Stimulated activated CD8-positive, alpha-beta memory T cell treated with anti-CD3 and anti-CD28 coated beads, Interleukin-4, amount 100 ng/mL, for 1 hour (primary cell): ENCODE measurements at places on chromosomes 5 and 9.

- DNase-seq, result no peak
Observed at GRCh38 chr5:7394889-7395431, 978 bp upstream of the ADCY2 start.

DNA sequence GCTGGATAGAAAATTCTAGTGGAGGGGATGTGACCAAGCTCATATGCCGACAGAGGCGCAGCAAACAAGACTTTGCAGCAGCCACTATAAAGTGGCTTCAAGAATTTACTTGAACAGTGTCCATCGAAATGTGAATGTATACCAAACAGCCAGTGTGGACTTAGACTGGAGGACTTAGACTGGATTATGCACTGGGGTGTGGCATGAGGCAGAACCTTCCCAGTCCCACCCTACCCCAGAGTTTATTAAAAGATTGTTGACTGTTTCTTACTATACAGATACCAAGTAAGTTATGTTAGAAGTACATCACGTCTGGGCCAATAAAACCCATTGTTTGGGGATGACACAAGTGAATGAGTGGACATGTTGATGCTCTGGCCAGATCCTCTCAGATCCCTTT is 561.3 kb upstream of the KLF4 start:
- DNase-seq, result no peak

GRCh38 chr5:129399069-129399468 is 61.0 kb upstream of the ADAMTS19 start:
- DNase-seq, result no peak

GRCh38 chr5:140117523-140117922 is 3.6 kb downstream of the PURA start:
- DNase-seq, result no peak

- no peak for DNase-seq
Observed at GRCh38 chr9:107896544-107896943, 407.0 kb upstream of the KLF4 start.

GRCh38 chr5:4553978-4554377 is 586.2 kb upstream of the ADAMTS16 start:
- no peak for DNase-seq

DNA sequence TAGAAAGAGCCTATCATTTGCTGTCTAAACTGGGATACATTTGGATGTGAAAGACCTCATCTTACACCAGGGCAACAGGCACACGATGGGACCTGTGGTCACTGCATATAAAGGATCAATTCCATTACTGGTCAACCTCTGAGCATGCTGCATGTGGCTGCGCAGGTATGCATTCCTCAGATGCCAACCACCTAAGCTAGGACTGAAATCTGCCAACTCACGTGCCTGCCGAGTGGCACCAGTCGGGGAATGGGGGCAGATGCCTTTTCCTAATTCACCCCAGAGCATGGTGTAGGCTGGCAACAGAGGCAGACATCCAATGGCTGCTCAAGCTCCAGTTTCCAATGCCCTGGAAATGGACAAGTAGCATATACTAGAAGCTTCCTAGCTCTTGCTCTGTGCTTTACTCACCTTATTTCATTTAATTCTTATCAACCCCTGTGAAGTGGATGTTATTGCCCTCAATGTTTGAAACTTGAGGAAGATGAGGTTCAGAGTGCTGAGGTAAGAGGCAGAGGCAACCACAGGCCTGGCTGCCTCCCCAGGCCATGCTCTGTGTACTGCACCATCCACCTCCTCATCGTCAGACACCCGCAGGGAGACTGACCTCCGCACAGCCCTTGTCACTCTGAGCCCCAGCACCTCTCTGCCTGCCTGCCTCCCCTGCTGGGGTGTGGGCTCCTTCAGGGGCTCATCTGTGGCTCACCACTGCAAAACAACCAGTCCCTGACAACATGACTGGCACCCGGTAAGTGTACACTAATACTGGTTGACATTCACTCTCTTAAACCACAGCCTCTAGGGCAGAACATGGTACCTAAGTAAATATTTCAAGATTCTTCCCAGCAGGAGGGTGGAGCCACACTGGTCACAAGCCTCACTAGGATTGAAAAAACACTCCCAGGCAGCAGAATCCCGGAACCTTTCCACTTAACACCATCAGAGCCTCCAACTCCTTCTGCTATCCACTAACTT is 228.5 kb downstream of the CRB2 start:
- no peak for DNase-seq

GRCh38 chr5:2432076-2432920 is 319.2 kb downstream of the IRX2 start:
- no peak for DNase-seq

DNA sequence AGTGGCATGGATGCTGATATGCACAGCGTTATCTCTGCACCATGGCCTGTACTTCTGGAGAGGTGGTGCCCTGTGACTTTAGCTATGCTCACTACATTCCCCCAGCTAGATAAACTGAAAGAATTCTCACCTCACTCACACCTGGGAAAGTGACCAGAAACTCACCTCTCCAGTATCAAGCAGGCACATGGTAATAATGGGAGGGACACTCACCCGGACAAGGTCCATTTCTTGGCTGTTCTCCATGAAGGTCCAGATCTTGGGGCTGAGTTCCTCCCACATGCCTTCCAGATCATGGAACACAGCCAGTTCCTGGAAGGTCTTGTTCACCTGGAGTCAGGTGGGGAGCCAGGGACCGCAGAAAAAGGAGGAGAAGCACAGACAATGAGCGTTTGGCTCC is 72.8 kb downstream of the NIPSNAP3B start:
- DNase-seq, result no peak

DNA sequence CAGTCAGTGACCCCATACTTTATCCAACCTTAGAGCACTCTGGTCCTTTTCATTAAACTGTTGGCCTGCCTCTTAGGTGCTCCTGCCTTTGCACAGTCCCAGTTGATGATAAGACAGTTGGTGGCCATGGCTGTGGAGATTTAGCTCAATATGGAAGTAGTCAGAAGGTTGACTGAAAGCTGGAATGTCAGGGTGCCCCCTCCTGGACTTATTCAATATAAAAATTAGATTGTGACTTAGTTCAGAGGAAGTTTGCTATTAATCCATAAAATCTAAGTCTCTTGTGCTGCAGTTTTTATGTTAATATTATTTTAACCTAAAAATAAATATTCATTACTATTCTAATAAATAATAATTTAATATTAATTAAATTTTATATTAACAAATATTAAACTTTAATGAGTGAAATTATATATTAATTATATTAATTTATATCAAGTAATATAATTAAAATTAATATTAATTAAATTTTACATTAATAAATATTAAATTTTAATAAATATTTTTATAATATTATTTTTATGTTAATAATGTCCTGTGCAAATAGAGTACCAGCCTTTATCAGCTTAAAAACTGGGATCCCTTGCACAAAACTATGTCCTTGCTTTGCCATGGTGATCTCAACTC is 77.7 kb upstream of the ADAMTSL1 start:
- no peak for DNase-seq

DNA sequence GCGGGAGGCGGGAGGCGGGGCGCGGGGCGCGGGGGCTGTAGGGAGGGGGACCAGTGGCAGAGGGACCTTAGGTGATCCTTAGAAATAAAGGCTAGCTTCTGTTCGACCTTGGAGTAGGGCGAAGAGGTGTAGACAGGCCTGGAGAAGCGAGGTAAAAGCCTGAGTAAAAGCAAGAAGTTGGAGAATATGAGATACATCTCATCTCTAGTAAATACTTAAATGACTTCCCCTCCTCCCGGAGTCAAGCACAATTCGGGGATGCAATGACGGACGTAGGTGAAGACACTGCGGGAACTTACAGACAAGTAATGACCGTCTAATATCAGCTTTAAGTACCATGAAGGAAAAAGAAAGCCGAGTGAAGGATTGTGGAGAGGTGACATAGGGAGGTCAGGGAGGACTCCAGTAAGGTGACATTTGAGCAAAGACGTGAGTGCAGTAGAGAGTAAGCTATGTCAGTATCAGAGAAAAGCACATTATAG is 466 bp downstream of the SMC2 start:
- no peak for DNase-seq

DNA sequence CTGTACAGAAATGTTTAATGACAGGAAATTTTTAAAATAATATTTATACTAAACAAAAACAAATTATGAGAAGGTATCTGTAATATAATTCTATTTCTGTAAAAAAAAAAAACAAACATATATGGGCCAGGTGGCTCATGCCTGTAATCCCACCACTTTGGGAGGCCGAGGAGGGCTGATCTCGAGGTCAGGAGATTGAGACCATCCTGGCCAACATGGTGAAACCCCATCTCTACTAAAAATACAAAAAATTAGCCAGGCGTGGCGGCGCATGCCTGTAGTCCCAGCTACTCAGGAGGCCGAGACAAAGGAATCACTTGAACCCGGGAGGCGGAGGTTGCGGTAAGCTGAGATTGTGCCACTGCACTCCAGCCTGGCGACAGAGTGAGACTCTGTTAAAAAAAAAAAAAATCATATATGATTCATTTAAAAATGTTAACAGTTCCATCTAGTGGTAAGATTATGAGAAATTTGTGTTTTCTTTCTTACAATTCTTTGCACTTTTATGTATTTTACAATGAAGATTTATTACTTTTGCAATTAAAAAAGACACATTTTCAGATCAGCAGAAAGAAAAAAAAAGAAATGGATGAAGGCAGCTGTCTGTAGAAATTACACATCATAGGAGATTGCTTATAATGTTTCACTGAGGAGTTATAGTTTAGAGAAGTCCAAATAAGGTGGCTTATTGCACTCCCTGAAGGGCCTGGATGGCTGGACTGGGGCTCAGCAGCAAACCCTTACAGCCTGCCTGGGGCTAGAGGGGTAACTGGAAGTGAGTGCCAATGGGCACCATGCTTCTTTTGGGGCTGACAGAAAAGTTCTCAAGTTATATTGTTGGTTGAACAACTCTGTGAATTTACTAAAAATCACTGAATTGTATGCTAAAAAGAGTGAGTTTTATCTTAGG is 20.3 kb downstream of the C9orf153 start:
- no peak for DNase-seq

GRCh38 chr5:168611165-168611564 is 32.0 kb upstream of the PANK3 start:
- no peak for DNase-seq

DNA sequence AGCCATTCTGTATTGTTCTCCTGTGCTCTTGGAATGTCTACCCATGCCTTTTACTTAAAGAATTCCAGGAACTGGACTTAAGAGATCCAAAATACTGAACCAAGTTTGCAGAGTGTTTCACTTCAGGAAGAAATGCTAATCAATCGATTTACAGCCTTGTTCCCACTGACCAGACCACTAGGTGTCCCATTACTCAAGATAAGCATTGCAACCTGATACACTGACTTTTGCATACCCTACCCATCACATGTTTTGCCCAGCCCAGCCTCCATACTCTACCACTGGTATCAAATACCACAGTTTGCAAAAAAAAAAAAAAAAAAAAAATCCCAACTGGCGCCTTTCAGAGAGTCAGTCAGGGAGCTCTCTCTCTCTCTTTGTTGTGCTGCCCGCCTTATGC is 550.8 kb downstream of the CDH9 start:
- DNase-seq, result no peak

DNA sequence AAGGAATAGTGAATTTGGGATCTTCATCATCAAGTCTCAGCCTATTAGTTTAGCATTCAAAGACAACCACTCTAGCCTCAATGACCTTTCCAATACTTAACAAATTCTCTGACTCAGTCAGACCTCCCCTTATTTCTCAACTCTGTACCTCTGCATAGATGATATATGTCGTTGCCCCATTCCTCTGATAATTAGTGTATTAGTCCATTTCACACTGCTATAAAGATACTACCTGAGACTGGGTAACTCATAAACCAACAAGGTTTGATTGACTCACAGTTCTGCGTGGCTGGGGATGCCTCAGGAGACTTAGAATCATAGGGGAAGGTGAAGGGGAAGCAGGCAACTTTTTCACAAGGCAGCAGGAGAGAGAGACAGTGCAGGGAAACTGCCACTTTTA is 8.9 kb downstream of the MRPL22 start:
- DNase-seq, result no peak

- no peak for DNase-seq
Observed at GRCh38 chr5:81553567-81554212, 159.8 kb upstream of the ACOT12 start.

GRCh38 chr9:131162886-131163285 is 37.5 kb downstream of the NUP214 start:
- no peak for DNase-seq

DNA sequence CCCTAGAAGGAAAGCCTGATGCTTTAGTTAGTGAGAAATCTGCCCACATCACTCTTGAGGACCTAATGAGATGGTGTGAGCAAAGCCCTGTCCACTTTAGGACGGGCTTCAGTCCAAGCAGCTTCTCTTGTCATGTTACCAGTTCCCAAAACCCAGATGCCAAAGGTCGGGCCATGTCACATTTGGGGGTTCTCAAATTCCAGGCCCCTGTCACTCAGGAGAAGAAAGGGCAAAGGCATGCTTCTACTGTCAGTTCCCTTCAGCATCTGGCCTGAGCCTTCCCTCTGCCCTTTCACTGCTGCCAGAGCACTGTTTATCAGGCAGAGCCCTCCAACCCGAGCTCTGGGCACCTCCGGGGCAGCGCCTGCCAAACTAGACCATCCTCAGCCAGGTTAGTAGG is 556.0 kb downstream of the BNC2 start:
- no peak for DNase-seq

DNA sequence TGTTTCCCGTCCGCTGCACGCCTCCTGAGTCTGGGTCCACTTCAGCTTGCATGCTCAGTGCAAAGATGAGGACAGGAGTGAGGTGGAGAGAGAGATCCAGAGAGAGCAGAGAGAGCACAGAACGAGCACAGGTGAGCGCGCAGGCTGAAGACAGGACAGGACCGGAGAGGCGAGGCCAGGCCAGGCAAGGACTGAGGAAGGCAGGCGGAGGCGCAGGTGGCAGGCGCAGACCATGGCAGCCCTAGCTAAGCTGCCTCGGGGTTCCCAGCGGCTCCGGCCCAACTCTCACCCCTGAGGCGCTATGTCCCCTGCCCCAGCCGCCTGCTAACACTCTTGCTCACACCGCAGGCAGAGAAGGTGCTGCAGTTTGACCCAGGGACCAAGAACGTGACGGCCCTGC is 9.7 kb downstream of the GRIN1 start:
- no peak for DNase-seq

- DNase-seq, result no peak
Observed at GRCh38 chr5:124623265-124623664, 123.2 kb downstream of the ZNF608 start.

DNA sequence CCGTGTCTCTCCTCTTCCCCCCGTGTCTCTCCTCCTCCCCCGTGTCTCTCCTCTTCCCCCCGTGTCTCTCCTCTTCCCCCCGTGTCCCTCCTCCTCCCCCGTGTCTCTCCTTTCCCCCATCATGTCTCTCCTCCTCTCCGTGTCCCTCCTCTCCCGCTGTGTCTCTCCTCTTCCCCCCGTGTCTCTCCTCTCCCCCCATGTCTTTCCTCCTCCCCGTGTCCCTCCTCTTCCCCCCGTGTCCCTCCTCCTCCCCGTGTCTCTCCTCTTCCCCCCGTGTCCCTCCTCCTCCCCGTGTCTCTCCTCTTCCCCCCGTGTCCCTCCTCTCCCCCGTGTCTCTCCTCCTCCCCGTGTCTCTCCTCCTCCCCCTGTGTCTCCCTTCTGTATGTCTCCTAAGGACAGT is 12.8 kb upstream of the RNU6ATAC start:
- no peak for DNase-seq

GRCh38 chr5:171634511-171634910 is 151.1 kb upstream of the SMIM23 start:
- no peak for DNase-seq

GRCh38 chr5:163631856-163632255 is 126.4 kb downstream of the MAT2B start:
- DNase-seq, result no peak

- no peak for DNase-seq
Observed at GRCh38 chr5:144203750-144204596, 33.3 kb downstream of the KCTD16 start.
